ENCODE measurements at places on chromosomes 12 and 14.

GRCh38 chr12:113048716-113049127, 7.8 kb upstream of the DTX1 start:
- peak; percentile 56 for DNase-seq

- no peak for DNase-seq
Observed at GRCh38 chr14:65333943-65334687, 78.4 kb upstream of the FUT8 start.

GRCh38 chr12:56593909-56594621, 36.1 kb downstream of the BAZ2A start:
- DNase-seq = peak; percentile 64

- DNase-seq = no peak
Observed at GRCh38 chr12:120240495-120240833, 25.1 kb downstream of the PXN start.

- DNase-seq = no peak
Observed at GRCh38 chr12:22899184-22899583, 274.2 kb downstream of the ETNK1 start.

DNA sequence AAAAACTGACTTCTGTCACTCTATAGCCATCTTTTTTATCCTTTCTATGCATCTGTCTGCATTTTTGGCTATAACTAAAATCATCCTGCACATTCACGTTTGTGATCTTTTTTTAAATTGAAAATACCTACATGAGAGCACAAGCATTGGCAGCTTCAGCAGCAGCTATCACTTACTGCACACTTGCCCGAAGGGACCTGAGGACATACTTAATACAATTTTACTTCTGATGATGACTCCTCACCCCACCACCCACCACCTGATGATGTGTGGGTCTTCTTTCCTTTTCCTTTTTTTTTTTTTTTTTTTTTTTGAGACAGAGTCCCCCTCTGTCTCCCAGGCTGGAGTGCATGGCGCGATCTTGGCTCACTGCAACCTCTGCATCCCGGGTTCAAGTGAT, 160.3 kb downstream of the PRKCH start:
- DNase-seq = no peak

- no peak for DNase-seq
Observed at GRCh38 chr14:77657280-77657679, 40.8 kb upstream of the SPTLC2 start.

DNA sequence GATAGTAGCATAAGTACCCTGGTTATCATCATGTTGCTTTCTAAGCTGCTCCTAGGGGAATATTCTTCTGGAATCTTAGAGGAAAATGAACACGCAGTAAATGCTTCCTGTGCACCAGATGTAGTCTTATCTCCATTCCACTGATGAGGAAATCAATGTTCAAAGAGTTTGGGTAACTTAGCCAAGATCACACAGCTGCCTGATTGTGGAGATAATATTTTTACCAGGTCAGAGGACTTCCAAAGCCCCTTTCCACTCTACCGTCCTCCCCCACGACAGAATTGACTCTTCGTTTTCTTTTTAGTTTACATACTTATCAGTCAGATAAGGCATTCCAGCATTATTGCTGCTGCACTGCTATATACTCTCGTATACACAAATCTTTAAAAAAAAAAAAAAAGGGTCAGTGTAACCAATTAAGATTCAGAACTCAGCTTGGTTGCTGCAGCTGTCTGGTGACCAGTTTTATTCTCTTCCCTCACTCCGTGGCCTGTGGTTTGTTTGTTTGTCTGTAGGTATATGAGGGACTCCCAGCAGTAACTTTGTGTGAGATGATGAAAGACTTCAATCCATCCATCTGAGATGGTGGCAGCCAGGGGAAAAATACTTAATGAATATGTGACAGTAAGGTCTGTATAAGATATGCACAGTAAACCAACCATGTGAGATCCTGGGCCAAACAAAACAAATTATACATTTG, 110.5 kb downstream of the TGFB3 start:
- DNase-seq = no peak

DNA sequence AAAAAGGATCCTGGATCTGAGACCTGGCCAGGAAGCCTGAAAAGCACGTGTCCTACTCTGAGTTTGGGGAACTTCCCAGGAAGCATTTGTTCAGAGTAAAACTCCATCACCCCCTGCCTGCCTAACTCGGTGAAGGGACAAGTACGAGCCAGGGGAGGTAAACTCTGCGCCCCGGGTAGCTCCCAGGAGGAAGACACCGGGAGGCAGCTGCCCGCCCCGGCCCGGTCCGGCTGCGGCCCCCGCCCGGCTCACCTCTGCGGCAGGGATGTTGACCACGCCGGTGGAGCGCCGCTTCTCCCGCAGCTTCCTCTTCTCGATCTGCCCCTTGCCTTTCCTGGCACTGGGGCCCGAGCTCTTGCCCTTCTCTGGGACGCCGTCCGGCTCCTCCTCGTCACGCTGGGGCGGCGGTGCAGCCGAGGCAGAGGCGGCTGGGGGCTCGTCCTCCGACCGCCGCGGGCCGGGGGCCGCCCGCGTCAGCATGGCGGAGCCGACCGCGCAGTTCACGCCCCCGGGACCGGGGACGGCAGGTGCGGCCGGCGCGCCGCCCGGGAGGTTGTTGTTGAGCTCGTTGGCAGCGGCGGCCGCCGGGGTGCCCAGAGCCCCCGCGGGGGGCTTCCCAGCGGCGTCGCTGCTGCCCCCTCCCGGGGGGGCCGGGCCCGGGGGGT, 1.2 kb downstream of the PAWR start:
- DNase-seq = no peak

DNA sequence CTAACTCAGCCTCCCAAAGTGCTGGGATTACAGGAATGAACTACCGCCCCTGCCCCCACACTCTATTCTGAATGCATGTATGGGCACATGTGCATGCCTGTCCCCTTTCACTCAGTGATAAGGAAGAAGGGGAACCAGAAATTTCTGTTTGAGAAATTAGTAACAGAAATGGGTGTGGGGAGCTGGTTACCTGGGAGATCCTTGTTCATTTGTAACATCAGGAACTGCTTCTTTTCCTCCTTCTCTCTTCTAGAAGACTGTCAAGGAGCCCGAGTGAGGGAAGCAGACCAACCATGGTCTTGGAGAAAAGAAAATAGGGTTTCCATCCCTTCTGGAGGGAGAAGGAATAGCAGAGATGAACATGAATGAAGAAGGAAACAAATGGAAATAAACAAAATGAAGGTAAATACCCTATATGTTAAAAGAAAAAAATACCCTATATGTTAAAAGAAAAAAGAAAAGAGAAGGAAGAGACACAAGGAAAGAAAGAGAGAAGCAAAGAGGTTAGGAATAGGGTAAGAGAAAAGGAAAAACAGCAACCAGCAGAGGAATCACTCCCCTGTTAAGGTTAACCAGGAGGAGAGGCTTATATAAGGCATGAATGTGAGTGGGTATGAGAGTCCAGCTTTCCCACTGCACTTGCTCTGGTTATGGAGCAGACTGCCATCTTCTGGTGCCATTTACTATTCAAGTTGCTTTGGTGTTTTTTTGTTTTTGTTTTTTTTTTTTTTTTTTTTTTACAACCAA, 3.3 kb downstream of the PPP1R3E start:
- DNase-seq = no peak

Measured in activated CD4-positive, alpha-beta T cell treated with anti-CD3 and anti-CD28 coated beads for 4 hours (primary cell).